Activated CD4-positive, alpha-beta T cell treated with anti-CD3 and anti-CD28 coated beads, Interleukin-2, Interleukin-6, amounts not matched to agents 100 ng/mL and 50 ng/mL, durations not matched to agents 16 hours and 8 hours (primary cell): ENCODE measurements at places on chromosomes 16 and 17.

- no peak for DNase-seq
Measured at GRCh38 chr16:4800290-4801041, 2.0 kb downstream of the ROGDI start.

- no peak for DNase-seq
Measured at GRCh38 chr16:35148748-35149147, 1689.3 kb downstream of the TP53TG3F start.

DNA sequence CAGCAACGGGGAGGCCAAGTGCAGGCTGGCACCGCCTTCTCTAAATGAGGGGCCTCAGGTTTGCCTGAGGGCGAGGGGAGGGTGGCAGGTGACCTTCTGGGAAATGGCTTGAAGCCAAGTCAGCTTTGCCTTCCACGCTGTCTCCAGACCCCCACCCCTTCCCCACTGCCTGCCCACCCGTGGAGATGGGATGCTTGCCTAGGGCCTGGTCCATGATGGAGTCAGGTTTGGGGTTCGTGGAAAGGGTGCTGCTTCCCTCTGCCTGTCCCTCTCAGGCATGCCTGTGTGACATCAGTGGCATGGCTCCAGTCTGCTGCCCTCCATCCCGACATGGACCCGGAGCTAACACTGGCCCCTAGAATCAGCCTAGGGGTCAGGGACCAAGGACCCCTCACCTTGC, 18.5 kb downstream of the NGFR start:
- DNase-seq, result no peak

- no peak for DNase-seq
Measured at GRCh38 chr17:36940313-36941264, 3.3 kb downstream of the LHX1 start.

DNA sequence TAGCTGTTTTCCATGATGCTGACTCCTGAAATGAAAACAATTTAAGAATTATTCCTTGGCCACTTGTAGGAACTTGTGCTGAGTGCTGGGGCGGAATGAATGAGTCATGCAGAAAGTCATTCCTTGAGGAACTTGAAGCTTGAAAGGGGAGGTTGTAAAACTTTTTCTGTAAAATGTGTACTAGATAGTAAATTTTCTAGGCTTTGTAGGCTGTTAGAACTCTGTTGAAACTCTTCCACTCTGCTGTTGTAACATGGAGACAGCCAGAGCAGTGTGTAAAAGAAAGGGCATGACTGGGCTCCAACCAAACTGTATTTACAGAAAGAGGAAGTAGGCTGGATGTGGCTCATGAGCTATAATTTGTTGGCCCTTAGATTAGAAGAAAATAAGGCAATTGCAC, 46.1 kb downstream of the ABCA8 start:
- no peak for DNase-seq

DNA sequence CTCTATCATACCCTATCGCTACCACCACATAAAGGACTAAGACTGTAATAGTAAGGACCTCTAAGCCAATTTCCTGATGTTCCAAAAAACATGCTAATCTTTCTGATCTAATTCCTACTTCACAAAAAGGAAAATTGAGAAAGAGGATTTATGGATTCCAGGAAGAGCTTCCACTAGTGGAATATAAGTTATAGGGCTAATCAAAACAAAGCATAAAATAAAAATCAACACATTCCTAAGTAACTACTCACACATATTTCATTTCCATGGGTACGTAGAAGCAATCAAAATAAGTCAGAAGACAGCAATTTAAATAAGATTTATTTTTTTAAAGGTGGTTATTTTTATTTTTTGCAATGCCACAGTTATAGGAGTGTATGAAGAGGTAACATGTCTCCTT, 12.4 kb downstream of the CCDC43 start:
- no peak for DNase-seq
